Prostate gland (tissue), 2 donors: ENCODE measurements at places on chromosomes 5 and 9.

GRCh38 chr5:181071257-181071656 is 31.2 kb downstream of the BTNL9 start:
- DNase-seq: no peak

- DNase-seq: no peak
Observed at GRCh38 chr5:172274951-172275753, 8.4 kb downstream of the UBTD2 start.

DNA sequence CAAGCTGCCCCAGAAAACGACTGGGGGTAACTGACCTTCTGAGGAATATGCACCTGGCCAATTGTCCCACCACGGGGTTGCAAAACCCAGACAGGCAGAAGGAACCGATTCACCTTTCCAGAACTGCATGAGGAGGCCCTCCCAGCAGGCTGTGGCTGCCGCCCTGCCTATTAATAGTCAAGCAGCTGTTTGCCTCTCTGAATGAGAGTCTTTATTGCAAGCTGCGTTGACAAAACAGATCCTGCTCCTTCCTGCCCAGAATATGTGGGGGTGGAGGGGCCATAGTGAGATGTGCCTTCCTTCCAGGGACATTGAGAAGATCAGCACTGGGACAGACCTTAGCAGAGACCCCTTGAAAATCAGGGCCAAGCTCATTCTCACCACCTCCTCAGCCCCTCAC is 18.3 kb upstream of the TCOF1 start:
- DNase-seq: no peak

- DNase-seq: no peak
Observed at GRCh38 chr5:125256296-125256695, 509.9 kb upstream of the ZNF608 start.

DNA sequence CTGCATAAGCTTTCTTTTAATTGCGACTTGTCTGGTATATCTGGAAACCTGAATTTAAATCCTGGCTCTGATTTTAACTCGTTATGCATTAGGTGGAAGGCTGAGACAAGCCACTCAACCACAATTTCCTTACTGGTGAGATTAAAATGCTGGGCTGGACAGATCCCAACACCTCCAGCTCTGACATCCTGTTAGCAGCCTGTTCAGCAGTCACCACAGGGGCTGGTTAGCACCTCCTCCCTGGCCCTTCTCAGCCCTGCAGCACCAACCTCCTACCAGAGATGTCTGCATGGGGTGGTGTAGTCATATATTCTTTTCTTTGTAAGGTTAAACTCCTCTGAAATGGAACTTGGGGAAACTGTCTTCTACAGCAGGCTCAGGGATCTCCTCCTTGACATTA is 156.5 kb upstream of the NFIL3 start:
- no peak for DNase-seq

- no peak for DNase-seq
Observed at GRCh38 chr9:90458485-90458884, 184.1 kb downstream of the DIRAS2 start.

GRCh38 chr5:181170237-181170825 is 22.9 kb downstream of the OR2V2 start:
- DNase-seq: no peak

- DNase-seq: no peak
Observed at GRCh38 chr5:68848091-68848490, 245.7 kb upstream of the SLC30A5 start.

GRCh38 chr9:5566054-5566618 is 55.8 kb downstream of the PDCD1LG2 start:
- DNase-seq: no peak

GRCh38 chr9:93906195-93906880 is 48.8 kb downstream of the BARX1 start:
- DNase-seq: no peak

- DNase-seq: no peak
Observed at GRCh38 chr9:22722492-22722891, 275.9 kb downstream of the DMRTA1 start.

- DNase-seq: no peak
Observed at GRCh38 chr5:87770016-87770570, 357.4 kb upstream of the CCNH start.

GRCh38 chr5:96823900-96824380 is 16.2 kb upstream of the ERAP1 start:
- DNase-seq: peak; percentile 69

DNA sequence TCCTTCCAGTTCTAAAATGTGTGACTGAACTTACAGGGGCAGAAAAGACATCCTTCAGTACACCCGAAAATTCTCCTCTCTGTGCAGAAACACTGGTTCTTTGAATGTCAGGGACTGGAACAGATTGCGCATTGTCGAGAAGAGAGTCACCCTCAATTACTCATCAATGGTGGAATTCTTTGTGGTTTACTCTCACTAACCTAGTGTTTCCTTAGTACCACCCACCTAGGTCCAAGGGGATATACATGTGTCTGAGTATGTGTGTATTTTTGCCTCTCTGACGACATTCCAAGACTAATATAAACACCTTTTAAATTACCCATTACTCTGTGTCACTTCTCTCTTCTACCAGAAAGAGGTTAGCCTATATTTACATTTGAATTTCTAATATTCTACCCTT is 660.8 kb downstream of the TLE1 start:
- no peak for DNase-seq

GRCh38 chr5:68385936-68386335 is 170.4 kb downstream of the PIK3R1 start:
- DNase-seq: no peak

- DNase-seq: no peak
Observed at GRCh38 chr5:65412842-65413241, 68.9 kb downstream of the ADAMTS6 start.

GRCh38 chr5:74243634-74244033 is 396.9 kb downstream of the ENC1 start:
- DNase-seq: no peak

- DNase-seq: no peak
Observed at GRCh38 chr5:153572411-153573145, 82.1 kb downstream of the GRIA1 start.

DNA sequence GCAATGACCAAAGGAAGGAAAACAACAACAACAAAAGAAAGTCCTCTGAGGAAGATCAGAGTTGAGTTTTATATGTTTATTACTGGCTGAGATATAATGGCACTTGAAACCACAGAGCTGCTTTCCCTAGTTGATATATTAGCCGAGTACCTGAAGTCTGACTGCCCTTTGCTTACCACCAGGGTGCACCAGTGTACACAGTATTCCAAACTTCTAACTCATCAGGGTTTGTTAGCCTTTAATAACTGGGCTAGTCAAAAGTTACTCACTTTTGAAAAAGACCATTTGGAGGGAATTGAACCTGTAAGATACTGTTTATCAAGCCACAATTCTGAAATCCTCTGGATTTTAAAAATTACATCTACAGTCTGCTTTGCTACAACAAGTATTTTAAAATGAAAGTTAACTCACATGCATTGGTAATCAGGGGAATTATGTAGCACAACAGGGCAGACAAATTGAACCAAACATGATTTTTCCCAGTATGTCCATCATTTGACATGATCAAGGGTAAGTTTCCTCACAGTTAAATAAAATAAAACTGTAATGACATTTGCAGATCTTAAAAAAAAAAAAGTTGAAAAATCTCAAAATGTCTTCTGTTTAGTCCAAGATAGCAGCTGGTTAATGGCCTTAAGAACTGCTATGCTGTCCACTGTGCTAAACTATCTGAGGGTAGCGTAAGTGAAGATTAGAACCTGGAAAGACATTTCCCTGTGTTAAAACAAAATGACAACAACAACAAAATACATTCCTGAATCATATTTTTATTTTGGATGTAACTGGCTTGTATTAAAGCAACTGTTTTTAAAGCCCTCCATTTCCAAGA is 57.3 kb upstream of the C6 start:
- DNase-seq: no peak

DNA sequence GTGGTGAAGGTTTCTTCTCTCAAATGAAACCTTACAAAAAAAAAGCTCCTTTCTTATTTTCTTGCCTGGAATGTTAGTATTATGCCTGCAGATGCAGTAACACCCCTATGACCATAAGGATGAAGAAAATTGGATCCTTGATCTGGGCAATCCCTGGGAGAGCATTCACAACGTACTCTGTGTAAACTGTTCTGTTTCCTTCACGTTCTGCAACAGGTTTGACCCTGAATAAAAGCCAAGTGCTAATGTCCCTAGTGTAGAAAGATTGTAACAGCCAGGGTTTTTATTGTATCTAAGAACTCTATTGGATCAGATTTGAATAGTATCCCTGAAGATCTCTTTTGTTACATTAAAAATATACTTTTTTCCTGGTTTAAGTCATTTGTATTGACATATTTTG is 1639.6 kb upstream of the ACO1 start:
- DNase-seq: no peak

GRCh38 chr5:96297290-96297689 is 135.8 kb downstream of the PCSK1 start:
- DNase-seq: no peak

DNA sequence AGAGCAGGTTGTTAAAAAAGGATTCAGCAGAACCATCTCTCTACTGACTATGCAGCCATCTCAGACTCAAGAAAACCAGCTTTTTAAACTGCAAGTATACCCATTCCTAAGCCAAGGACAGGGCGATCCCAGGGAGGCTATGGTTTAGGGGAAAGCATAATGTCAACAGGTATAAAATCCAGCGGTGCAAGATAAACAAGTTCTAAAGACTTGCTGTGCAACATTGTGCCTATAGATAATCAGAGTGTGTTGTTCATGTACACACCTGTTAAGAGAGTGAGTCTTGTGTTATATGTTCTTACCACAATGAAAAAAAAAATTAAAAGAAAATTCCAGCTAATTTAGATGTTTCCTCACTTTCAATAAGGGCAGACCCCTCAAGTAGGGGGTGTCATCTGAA is 63.6 kb upstream of the DIRAS2 start:
- no peak for DNase-seq

GRCh38 chr5:133396187-133396741 is 216.1 kb downstream of the FSTL4 start:
- DNase-seq: no peak

DNA sequence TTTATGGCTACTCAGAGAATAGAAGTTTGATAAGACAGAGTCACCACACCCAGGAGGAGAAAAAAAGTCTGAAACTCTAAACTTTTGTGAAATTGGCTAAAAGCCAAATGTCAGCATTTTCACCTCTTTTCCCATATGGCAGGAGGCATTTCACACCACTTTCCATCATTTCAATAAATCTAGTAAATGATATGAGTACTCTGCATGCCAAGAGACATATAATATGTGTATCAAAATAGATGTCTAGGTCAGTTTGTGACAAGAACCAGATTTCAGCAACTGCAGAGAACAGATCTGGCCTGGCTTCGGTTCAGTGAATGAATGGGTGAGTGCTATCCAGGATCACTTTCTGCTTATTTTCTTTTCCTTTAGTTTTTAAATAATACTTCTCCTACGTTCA is 470.8 kb downstream of the ENC1 start:
- DNase-seq: no peak

DNA sequence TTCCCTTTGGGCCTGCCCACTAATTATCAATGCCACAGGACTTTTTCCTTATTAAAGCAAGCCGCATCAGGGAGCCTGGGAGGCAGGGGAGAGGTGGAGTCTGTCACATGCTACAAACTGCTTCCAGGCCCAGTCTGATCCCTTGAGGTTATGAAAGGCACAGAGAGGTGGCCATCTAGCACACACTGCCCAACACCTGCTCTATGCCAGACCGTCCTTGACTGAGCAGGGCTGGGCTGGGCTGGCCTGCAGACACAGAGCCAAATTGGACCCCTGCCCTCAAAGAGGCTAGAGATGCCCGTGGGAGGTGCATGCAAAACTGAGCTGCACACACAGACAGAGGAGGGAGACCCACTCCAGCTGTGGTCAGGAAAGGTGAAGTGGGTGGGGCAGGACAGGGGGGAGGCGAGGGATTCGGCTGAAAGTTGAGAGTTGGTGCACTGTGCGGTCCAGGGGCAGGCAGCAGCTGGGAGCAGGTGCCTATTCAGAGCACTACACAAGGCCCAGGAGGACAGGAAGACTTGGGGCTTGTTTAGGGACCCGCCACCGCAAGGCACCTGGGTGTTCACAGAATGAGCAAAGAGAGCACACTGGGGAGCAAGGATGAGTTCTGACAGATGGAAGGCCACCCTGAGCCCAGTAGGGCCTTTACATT is 36.4 kb upstream of the TCF7 start:
- DNase-seq: no peak

GRCh38 chr9:69122549-69123141 is 51.4 kb upstream of the TJP2 start:
- DNase-seq: peak; percentile 30

- no peak for DNase-seq
Observed at GRCh38 chr5:72351376-72351775, 31.2 kb downstream of the PTCD2 start.

DNA sequence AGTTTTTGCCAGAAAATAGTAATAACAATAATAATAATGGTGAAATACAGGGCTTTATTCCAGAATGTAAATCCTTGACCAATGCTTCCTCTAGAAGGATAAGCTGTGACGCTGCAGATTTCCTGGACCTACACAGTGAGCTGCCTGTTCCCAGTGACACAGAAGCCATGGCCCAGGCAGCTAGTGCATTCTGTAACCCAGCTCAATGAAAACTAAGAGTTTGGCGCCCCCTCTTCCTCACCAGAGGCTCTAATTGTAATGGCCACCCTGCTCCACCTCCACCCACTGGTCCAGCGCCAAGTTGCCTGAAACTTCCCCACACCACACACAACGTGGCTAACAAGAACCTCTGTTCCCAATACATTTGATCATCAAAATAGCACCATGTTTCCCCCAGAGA is 248.1 kb downstream of the CETN3 start:
- DNase-seq: no peak

DNA sequence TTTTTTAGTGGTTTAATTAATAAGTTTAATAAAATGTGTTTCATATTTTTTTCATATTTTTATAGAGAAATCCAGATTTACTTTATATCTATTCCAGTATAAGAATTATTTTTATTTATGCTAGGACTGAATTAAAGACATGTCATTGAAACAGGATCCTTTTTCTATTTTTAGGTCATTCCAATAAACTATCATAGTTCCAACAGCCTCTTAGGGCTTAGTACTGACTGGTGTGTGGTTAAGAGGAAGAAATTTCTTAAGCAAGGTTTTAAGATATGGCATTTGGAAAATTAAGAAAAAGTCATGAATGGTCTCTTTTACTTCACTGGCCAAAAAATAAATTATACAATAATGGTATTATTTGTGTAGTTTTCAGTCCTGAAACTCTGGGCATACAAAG is 31.2 kb upstream of the PRR16 start:
- no peak for DNase-seq

- DNase-seq: no peak
Observed at GRCh38 chr9:15086778-15087324, 176.6 kb upstream of the FREM1 start.

- no peak for DNase-seq
Observed at GRCh38 chr9:96607971-96608370, 11.7 kb downstream of the CDC14B start.

GRCh38 chr9:105822814-105823213 is 128.5 kb downstream of the TMEM38B start:
- no peak for DNase-seq
